SHP77 treated with DMSO at 0.1 percent for 48 hours (cell line): ENCODE measurements at places on chromosomes 13 and 19.

DNA sequence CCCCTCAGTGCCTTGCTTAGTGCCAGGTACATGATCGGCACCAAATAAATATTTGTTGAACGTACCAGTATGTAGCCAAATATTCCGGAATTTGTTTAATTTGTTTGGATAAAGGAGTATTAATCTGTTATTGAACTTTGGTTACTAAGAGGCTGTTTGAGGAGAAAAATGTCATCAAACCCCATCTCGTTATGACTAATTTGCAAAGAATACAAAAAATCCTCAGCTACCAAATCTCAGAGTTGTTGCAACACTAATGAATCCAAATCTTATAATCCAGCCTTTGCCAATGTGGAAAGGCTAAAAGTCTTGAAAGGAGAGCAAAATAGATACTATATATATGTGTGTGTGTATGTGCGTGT lies 79.5 kb downstream of the KLF5 start:
- no peak for DNase-seq

DNA sequence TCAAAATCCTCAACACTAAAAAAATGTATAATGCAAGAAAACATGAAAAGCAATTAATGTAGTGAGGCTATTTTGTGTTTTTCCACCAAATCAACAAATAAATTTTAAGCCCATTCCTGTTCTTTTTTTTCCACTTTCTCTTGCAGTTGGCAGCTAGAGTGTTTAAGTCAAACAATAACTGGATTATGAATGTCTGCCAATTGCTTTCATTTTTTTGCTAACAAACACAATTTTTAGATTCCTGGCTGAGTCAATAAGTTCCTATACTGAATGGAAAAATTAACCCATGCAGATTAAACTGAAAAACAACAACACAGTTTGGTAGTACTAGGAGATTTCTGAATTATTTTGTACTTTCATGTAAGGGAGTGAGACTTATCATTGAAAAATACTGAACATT lies 232.4 kb downstream of the SLITRK5 start:
- DNase-seq, result no peak

DNA sequence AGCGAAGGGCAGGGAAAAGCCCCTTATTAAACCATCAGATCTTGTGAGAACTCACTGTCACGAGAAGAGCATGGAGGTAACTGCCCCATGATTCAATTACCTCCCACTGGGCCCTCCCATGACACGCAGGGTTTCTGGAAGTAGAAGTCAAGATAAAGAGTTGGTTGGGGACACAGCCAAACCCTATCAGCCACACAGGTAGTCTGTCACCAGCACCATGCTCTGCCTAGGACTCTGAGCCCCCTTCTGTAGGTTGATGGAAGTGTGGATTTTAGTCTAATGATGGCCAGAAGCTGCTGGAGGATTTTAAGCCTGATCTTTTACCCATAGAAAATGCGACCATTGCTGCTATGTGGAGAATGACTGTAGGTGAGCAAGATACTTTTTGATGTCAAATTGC lies 60.8 kb downstream of the ARHGEF7 start:
- no peak for DNase-seq

GRCh38 chr13:28505543-28506135 lies 10.7 kb upstream of the FLT1 start:
- no peak for DNase-seq

DNA sequence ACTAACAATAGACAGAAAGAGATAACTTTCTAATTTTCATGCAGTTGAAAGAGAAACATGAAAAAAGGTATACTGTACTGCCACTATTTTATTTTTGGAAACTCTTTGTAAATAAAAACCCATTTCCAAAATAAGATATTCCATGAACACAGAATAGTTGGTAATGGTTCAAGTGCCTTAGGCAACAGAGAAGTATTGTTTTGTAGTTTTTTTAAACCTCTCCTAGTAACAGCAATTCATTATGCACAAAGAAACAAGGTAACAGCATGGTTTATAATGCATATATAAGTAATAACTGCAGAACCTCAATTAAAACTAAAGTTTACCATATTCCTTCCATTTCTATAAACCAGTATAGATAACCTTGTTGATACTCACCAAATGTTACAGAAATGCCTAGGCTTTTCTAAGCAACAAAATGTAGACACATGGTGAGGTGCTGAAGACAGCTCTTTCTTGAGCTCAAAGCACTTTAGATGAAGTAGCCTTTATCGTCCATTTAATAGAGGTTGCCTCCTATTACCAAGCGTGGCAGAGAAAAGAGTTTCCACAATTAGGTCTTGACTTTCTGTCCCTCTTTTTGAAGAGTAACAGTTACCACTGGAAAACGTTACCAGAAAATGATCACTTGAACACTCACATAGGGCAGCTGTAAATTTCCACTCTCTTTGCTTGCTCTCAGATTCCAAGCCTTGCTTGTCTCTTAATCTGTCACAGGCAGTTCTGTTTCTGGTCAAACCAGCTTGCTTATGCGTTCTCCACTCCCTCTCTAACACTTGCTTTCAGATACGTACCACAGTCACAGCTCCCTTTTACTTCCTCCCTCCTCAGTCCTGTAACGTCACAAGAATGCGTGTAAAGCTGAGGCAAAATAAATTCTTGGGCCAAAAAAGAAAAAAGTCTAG lies 42.9 kb downstream of the CAB39L start:
- no peak for DNase-seq

DNA sequence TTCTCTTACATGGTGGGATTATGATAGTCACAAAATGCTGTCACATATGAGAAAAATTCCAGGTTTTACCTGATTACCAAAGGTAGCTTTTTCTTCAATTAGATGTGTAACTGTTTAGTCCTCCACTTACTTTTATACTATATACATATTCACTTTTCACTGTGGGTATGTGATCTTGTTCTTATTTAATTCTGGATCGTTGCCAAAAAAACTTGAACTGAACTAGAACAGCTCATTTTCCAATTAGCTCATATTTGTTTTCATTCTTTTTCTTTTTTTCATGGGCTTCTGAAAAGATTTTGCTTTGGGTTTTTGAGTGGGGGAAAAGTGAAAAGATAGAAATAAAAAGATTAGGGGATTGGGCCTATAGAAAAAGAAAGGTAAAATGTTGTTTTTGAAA lies 291.9 kb downstream of the NDFIP2 start:
- DNase-seq, result no peak

- DNase-seq, result no peak
These were observed 68.4 kb upstream of the ARHGEF7 start for GRCh38 chr13:111046590-111047141.

- no peak for DNase-seq
These were observed 1396.1 kb upstream of the MIR17HG start for GRCh38 chr13:89951341-89951740.
